RPMI7951 (cell line): ENCODE measurements at places on chromosomes 2 and 18. TPM values are rescaled to one million over a fixed set of nuclear protein-coding genes. Genes with fewer than 3 reads are reported as not detected.

Gene DLX1
- total RNA-seq = 7.8 and 8.8 TPM in 2 replicates

Gene STEAP3
- total RNA-seq = 27.3 and 32.2 TPM in 2 replicates

Gene RAB6C
- total RNA-seq = not detected in 2 replicates

Gene CFC1
- total RNA-seq = not detected in 2 replicates

Gene PARD3B
- 0.96 and 1.4 TPM in 2 replicates for total RNA-seq

Gene CREG2
- 0.36 and 0.59 TPM in 2 replicates for total RNA-seq

Gene FAM110C
- total RNA-seq = not detected in 2 replicates

Gene HOXD10
- not detected in 2 replicates for total RNA-seq

Gene SAG
- 0.12 TPM in 1 of 2 replicates, not detected in the other for total RNA-seq

Gene IL1R1
- total RNA-seq = 19.7 and 27.2 TPM in 2 replicates

Gene SP140
- total RNA-seq = 0.12 and 0.59 TPM in 2 replicates

DNA sequence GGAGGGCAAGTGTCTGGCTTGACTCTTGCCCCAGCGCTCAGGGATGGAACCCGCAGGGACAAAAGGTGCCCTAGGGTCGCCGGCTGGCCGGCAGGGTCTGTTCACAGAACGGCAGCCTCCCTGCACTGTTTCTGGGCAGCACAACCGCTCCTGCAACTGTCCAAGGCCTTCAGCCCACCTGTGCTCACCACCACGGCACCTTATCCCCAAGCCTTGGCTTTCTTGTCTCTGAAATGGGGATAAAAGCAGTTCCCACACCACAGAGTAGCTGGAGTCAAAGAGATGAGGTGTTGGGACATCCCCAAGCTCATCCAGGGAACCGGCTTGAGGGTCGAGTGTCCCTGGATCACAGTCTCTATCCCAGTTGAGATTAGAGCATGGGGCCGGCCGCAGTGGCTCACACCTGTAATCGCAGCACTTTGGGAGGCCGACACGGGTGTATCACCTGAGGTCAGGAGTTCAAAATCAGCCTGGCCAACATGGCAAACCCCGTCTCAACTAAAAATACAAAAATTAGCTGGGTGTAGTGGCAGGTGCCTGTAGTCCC, 4.7 kb downstream of the SNORC start:
- DNase-seq = no peak

DNA sequence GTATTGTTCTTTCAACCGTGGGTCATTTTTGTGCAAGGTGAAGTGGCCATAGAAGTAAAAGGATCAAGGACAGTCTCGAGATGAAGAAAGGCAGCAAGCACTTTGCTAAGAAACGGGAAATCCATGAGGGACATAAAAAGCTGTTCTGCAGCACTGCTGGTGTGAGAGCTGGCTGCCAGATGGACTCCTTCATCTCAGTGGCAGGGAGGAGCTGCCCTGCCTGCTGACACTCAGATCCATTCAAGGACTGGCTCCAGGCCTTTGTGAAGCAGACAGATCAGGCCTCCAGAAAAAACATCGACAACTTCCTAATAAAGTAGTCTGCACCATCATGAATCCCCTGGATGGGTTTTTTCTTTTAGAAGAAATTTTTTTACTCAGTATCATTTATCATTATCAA, 29.5 kb downstream of the RMC1 start:
- DNase-seq = no peak

GRCh38 chr2:45199973-45200372, 190.7 kb upstream of the SIX2 start:
- DNase-seq = no peak

- DNase-seq = no peak
Measured at GRCh38 chr2:38294597-38294996, 82.5 kb downstream of the ATL2 start.

- no peak for DNase-seq
Measured at GRCh38 chr2:88451811-88452564, 505 bp downstream of the FOXI3 start.

- DNase-seq = no peak
Measured at GRCh38 chr2:24813691-24814137, 20.5 kb downstream of the CENPO start.

- DNase-seq = no peak
Measured at GRCh38 chr2:144249035-144249637, 270.8 kb downstream of the ZEB2 start.

GRCh38 chr2:17576802-17577201, 36.3 kb downstream of the VSNL1 start:
- DNase-seq = no peak

DNA sequence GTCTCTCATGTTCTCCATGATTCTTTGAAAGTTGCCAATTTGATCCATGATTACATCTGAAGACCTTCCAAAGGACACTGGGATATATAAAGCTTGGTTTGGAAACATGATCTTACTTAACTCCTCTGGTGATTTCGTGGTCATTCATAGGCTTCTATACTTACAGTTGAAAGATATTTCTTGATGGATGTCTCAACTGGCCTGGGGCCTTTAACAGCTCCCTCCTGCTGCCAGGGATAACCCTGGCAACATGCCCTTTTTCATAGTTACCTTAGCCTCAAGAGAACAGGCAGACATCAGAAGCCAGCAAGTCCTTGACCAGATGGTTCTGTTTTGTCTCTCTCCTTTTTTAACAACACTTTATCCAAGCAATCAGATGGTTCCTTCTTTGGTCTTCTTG, 23.5 kb upstream of the MFF start:
- DNase-seq = peak; percentile 14

DNA sequence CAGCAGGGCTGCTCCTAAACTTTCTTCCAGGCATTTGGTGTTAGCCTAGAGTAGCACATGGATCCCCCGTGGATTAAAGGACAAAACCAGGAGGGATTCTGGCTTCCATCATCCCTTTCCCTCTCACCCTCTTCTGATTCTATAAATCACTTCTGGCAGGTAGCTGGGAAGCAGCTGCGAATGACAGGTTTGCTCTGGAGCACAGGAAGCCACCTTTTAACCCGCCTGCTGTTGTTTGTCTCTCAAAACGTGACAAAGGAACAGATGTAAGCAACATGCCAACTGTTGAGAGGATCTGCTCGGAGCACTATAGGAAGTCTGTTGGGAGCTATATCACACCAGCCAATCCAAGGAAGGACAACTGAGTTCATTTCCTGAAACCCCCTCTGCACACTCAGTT, 101.9 kb downstream of the ACTR2 start:
- DNase-seq = no peak

DNA sequence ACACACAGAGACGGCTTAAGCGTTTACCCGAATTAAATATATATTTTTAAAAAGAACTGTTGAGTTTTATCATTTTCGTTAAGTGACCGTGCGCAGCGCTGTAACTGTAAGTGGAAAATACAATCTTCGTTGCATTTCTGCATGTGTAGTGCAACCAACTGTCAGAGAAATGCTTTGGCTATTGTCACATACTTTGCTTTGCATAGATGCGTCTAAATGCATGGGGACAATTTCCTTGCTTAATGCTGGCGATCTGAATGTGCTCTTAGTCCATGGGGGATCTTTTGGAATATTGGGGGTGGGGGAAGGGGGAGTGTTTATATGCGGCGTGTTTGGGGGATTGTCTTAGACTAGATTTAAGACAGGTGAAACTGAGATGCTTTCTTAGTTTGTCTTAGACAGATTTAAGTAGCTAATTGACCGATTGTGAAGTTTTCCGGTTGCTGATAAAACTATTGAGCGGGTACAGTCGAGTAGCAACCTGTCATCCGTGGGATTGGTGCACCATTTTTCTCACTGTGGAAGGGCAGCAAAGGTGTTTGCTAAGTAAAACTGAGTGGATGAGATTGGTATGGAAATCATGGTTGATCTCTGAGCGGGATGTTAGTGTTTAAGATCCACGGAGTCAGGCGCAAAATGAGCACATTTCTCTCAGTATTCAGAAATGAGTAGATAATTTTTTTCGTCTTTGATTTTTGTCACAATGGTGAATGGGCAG, 476 bp downstream of the VSNL1 start:
- no peak for DNase-seq

DNA sequence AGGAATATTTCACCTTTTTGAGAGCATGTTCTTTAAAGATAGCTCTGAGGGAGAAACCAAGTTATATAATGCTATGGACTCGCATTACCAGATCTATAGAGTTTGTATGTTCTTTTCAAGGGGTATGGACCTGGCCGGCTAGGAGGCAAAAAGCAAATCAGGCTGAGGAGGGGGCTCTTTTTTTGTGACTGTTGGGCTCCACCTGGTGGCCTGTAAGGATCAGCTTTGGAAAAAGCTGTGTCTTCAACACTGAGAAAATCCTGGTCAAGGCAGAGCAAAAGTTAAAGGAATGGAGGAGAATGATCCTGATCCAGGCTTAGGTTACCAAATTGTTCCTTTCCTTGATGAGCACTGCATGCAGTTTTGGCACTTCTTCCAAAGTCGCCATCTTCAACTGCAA, 180.5 kb downstream of the DIS3L2 start:
- DNase-seq = peak; percentile 39

DNA sequence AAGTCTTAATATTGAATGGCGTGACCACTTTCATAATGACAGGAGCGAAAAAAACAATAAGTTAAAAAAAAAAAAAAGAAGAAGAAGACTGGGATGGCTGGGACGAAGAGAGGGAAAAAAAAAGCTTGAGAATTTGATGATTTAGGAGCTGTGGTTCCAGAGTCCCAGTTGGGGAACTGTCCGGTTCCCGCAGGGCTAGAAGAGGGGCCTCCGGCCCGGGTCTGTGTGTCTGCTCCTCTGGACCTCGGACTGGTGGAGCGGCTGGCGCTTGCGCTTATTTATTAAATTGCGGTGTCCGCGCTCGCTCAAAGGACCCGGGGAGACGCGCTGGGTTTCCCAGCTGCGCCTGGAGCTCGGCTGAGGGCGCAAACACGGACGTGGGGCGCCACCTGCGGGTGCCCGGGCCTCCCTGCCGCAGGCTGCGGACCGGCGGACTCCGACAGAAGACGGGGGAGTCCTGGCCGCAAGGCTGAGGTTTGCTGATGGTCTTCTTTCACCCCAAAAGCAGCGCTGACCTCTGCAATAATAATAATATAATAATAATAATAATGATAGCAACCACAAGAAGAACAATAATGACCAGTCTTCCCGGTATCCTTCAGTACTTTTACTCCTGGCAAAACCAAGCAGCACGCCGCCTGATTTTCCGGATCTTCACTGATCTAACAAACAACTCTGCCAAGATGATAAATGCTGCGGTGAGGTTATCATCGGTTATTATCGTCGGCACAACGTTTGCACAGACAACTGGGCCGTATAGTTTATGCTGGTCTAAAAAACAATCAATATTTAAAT, at the start of gene CBLN2:
TSS of gene CBLN2 (minus strand) at position 251 of the 795 bp plus-strand sequence. CDS start 2,182 bp downstream, outside the sequence.
- DNase-seq = peak; percentile 31

DNA sequence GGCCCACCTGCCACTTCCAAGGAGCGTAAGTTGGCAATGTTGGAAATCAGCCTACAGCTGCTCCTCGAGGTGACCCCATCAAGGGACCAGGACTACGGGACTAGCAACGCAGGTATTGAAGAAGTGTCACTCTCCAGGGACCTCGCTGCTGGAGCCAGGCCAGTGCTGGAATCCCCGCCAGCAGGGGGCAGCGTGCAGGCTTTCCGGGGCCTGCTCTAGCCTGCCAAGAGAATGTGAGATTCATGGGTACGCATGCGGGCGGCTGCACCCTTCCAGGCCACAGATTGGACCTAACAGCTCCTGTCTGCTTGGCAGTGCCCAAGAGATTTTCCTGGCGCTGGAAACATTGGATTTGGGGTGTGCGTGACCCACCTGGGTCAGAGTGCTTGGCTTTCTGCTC, 182.8 kb upstream of the RAB12 start:
- DNase-seq = no peak

DNA sequence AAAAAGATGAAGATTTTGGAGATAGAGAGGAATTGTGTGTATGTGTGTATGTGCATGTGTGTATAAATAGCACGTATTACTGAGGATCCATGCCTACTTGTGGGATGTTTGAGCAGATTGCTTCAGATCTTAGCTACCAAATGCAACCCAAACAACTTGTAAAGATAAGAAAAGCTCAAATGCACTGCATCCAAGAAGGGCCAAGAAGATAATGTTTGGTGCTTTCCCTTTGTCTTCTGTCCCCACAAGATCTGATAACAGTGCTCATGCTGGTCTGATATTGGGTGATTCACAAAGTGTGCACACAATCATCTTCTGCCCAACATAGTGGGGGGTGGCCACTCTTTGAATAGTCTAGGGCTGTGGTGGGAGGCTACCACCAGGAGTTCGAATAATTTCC, 284.8 kb upstream of the CYRIA start:
- DNase-seq = no peak

DNA sequence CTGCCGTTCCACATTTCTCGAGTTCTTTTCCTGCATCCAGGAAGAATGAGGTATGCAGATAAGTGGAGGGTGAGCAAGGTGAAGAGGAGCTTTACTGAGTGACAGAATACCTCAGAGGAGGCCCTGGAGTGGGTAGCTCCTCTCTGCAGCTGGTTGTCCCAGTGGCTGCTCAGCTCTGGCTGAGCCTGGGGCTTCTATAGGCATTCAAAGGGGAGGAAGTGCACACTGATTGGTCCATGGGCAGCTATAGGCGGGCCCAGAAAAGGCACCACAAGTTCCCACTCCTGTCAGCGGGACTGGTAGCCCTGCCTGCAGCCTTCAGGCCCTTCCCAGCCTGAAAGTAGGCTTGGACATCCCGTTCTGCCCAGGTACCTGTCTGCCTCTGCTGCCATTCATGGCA, 94.7 kb downstream of the DOK6 start:
- peak; percentile 11 for DNase-seq

GRCh38 chr2:71064754-71065621, 3.5 kb upstream of the NAGK start:
- no peak for DNase-seq

DNA sequence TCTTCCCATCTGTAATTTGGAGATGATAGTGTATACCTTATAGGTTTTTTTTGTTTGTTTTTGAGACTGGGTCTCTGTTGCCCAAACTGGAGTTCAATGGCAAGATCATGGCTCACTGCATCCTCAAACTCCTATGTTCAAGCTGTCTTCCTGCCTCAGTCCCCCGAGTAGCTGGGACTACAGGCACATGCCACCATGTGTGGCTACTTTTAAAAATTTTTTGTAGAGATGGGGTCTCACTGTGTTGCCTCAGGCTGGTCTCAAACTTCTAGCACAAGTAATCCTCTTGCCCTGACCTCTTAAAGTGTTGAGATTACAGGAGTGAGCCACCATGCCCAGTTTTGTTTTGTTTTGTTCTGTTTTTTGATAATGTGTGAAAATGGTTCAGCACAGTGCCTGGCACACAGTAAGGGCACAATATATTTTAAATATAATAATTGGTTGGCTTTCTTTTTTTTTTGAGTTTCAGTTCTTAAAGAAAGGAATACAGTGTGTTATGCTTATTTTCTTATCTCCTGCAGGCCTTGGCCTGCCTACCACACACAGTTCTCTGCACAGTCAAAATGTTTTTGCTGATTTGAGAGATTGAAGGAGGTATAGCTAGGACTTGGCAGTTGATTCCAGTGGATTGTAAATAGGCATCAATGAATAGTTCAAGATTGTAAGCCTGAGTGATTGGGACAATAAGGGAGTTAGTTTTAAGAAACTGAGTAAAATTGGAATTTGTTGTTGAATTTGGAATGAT, 6.1 kb downstream of the ACTR3 start:
- DNase-seq = no peak

- DNase-seq = peak; percentile 25
Measured at GRCh38 chr2:31151501-31151900, 13.3 kb upstream of the GALNT14 start.

- no peak for DNase-seq
Measured at GRCh38 chr2:168671932-168672331, 130.5 kb upstream of the NOSTRIN start.
